ENCODE measurements at places on chromosomes 16 and 17. TPM values are rescaled to one million over a fixed set of nuclear protein-coding genes. Genes with fewer than 3 reads are reported as not detected.

Gene BCL6B
- total RNA-seq, result 0.13 TPM

Gene CFAP97D1
- total RNA-seq, result not detected

Gene RASL10B
- 0.91 TPM for total RNA-seq

Gene FOXN1
- 0.11 TPM for total RNA-seq

Gene CDRT15L2
- total RNA-seq, result not detected

Gene ZPBP2
- not detected for total RNA-seq

Gene KRTAP4-5
- total RNA-seq, result not detected

Gene TSNAXIP1
- total RNA-seq, result 1.2 TPM
